Amniotic stem cell (primary cell): ENCODE measurements at places on chromosomes 1 and 21.

- DNase-seq, result no peak
Measured at GRCh38 chr1:171468120-171468750, 17.1 kb upstream of the PRRC2C start.

DNA sequence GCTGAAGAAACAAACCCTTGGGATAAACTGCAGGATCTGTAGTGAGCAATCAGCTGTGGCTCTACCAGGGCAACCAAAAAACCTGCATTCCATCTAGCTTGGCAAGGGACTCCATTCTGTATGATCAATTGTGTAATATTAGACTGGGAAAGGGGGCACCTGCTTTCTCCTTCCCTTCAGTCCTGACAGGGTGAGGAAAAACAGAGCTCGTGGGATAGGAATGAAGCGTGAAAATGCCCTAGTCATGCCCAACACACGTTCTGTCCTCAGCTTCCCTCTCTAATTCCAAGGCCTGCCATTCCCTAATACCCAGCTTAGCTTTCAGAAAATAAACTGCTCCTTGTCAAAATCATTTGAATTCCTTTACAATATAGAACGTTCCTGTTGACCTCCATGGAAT lies 442.3 kb downstream of the PLPP3 start:
- DNase-seq, result peak; percentile 52

GRCh38 chr21:34518301-34518700 lies 6.3 kb upstream of the KCNE1 start:
- no peak for DNase-seq

DNA sequence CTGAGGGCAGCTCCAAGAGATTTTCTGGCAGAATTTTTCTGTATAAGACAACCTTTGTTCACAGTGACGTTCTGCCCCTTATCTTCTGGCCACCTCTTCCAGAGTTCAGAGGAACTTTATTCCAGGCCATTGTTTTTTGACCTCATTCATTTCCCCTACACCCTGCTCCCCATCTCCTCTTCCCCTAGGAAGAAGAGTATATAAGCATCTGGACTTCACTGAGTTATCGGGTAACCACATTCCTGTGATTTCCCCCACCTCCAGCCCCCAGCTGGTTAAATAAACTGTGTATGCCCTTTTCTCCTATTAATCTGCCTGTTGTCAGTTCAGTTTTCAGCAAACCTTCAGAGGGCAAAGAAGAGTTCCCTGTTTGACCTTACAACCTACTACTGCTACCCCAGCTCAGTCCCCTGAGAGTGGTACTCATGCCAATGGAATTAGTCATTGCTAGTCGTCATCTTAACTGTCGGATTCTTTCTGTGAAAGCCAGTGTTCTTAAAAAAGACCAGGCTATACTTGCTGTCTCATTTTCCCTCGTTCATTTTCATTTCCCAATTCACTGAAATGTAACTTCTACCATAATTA lies 14.3 kb upstream of the ALG14 start:
- peak; percentile 17 for DNase-seq

- DNase-seq, result no peak
Measured at GRCh38 chr1:224759681-224760091, 143.6 kb downstream of the CNIH3 start.

DNA sequence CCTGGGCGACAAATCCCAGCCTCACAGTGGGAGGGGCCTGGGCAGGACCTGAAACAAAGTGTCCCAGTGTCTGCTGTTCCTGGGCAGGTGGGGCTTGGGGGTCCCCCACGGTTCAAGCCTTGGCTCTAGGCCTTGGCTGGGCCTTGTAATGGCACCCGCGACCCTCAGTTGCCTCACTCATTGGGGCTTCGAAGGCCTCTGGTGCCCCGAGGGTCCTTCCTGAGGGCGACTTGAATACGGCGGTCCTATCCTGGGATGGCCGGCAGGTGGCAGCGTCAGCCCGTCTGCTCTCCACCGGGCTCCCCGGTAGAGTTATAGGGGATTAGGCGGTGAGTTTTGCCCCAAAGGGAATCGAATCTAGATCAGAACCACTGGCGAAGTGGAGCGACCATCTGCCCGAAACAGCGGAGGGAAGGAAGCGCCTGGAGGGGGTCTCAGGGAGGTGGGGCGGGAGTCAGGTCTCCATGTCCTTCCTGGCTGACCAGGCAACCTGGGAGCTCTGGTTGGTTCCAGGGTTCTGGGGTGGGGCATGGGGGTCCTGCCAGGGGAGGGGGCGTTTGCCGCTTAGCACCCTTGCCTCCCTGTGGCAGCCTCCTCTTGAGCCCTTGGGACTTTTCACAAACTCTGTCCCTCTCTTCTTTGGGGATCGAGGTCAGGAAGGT lies 2.1 kb upstream of the PEX10 start:
- peak; percentile 13 for DNase-seq

- no peak for DNase-seq
Measured at GRCh38 chr1:210332719-210333398, 4.2 kb downstream of the HHAT start.

DNA sequence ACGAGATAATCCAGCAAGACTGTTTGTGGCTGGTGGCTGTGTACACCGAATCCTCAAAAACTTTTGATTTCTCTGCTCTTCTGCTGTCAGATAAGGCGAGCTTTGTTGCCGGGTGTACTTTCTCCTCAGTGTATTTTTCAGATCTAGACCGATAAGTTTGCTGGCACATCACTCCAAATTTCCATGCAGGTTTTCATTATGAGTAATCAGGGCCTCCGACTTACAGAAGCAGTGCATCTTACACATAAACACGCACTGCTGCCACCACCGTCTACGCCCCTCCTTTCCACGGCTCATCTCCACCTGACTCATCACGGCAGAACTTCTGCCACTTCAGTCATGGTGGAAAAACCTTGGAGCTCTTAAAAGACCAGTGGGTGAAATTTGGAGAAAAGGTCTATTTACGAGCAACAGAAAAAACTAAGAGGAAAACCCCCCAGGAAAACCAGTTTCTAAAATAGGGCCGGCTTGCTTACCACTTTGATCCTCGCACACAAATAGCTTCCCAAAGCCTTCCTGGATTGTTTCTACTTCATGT lies 7.7 kb downstream of the ZBTB21 start:
- DNase-seq, result peak; percentile 96
